HS-5 (cell line): ENCODE measurements at places on chromosomes 6 and 20.

DNA sequence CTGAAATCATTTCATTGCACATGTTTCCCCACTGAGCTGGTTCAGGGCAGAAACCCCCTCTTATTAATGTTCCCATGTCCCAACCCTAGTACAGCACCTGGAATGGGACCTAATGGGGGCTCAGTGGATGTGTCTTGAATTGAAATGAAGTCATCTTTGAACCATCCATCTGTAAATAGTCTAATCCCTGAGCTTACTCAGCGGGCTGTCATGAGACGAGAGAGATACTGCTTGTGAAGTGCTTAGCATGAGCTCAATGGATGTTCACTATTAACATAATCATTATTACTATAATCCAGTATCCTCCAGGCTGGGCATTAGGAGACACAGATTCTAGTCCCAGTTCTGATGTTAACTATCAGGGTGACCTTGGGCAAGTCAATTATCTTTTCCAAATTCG, 106.6 kb upstream of the LRFN2 start:
- DNase-seq, result no peak

- no peak for DNase-seq
Measured at GRCh38 chr6:45611491-45611890, 233.8 kb upstream of the SUPT3H start.

GRCh38 chr6:159170333-159170672, 1.1 kb downstream of the FNDC1 start:
- no peak for DNase-seq

DNA sequence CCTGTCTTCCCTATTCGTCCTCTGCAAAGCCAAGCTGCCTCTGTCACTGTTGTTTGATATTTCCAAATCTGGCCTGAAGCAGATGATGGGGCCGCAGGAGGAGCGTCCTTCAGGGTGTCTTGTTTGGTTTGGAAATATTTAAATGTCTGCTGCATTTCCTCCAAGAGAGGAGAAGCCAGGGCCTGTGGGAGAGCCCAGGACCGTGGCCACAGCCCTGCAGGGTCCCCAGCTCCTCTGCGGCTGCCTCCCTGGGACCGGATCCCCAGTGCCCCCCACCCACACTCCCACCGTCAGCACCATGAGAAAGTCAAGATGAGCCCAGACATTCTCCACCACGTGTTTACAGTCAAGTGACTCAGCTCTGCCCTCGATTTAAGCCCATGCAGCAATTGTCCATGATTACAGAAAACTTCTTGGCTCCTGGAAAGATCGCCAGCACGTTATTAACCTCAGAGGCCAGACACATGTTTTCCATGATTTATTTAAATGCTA, 18.2 kb downstream of the FOXF2 start:
- DNase-seq, result no peak

- DNase-seq, result no peak
Measured at GRCh38 chr6:40671694-40672050, 84.5 kb upstream of the LRFN2 start.
